ENCODE measurements at places on chromosomes 11 and 22.

- DNase-seq, result no peak
Measured at GRCh38 chr11:67345920-67346819, 7.2 kb downstream of the POLD4 start.

GRCh38 chr11:44453871-44454270, 111.6 kb upstream of the CD82 start:
- no peak for DNase-seq

DNA sequence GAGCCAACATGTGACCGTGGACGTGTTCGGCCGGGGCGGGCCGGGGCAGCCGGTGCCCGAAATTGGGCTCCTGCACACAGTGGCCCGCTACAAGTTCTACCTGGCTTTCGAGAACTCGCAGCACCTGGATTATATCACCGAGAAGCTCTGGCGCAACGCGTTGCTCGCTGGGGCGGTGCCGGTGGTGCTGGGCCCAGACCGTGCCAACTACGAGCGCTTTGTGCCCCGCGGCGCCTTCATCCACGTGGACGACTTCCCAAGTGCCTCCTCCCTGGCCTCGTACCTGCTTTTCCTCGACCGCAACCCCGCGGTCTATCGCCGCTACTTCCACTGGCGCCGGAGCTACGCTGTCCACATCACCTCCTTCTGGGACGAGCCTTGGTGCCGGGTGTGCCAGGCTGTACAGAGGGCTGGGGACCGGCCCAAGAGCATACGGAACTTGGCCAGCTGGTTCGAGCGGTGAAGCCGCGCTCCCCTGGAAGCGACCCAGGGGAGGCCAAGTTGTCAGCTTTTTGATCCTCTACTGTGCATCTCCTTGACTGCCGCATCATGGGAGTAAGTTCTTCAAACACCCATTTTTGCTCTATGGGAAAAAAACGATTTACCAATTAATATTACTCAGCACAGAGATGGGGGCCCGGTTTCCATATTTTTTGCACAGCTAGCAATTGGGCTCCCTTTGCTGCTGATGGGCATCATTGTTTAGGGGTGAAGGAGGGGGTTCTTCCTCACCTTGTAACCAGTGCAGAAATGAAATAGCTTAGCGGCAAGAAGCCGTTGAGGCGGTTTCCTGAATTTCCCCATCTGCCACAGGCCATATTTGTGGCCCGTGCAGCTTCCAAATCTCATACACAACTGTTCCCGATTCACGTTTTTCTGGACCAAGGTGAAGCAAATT, 1.8 kb downstream of the FUT4 start:
- DNase-seq, result no peak

GRCh38 chr11:14114269-14114668, 151.7 kb downstream of the SPON1 start:
- DNase-seq, result no peak

- DNase-seq, result no peak
Measured at GRCh38 chr11:39806652-39807051, 1652.8 kb downstream of the LRRC4C start.

DNA sequence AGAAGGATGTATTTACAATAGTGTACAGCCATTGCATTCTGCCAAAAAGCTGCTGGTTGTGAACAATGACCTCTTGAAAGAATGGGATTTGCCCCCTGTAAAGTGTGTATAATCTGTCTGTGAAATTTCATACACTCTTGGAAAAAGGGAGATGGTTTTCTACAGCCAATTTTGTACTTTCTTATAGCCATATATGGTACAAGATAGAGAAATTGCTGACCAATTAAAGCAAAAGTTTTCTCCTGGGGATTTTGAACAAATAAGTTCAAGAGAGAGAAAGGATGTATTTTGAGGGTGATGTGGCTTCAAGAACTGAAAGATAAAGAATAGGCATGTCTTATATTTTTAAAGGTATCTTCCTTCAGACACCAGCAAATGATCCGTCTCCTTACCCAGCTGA, 211.0 kb downstream of the NAV2 start:
- no peak for DNase-seq

- DNase-seq, result no peak
Measured at GRCh38 chr11:50098186-50098725, 65.6 kb downstream of the OR4C45 start.

DNA sequence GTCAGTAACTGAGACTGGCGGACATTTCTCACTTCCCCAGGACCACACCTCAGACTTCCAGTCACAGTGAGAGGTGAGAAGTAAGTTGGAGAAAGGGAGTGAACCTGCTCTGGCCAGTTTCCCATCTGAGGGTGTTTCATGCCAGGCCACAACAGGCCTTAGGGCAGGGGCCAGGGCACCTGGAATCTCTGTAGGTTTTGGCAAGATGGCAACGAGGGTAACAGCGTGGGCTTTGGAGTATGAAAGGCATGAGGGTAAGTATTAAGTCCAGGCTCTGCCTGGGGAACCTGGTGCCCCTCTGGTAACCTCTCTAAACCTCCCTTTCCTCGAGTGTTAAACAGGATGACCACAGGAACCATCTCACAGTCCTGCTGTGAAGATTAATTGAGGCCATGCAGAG, 28.5 kb upstream of the ABCC8 start:
- no peak for DNase-seq

- DNase-seq, result no peak
Measured at GRCh38 chr22:46038174-46038487, 61.2 kb upstream of the WNT7B start.

GRCh38 chr11:10540546-10540914, 457 bp downstream of the RNF141 start:
- DNase-seq, result no peak

DNA sequence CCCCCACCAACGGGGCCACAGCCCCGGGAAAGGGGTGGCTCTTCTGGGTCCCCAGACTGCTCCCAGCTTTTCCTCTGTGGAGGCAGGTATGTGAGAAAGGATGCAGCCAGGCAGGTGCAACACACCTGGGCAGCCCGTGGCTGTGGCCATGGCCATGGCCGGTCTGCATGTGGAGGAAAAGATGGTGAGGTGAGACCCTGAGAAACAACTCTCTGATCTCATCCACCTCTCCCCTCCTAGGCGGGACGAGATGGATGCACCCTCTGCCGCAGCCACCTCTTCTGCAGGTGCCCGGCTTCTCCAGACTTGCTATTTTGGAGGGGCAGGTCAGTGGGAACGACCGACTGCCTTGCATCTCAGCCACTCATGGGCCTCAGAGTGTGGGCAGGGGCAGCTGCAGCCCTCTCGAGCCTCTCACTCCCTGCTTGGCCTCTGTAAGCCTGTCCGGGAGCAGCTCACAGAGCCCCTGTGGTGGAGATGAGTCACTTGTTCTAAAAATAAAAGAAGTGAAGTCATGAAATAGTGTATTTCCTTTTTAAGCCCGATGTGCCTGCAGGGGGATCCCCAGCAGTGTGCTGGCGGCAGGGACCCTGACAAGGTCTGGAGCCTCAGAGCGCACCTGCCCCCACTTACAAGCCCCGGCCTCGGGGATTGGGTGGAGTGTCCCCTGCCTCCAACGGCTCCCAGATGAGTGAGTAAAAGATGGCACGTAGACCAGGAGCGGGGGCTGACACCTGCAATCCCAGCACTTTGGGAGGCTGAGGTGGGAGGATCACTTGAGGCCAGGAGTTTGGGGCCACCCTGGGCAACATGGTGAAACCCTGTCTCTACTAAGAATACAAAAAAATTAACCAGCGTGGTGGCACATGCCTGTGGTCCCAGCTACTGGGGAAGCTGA, 10.7 kb downstream of the SMIM38 start:
- DNase-seq, result no peak

Data from activated CD4-positive, CD25-positive, alpha-beta regulatory T cell treated with anti-CD3 and anti-CD28 coated beads, Interleukin-2, amount 50 U/mL, for 16 hours (primary cell).